ENCODE measurements at places on chromosomes 13 and 19.

DNA sequence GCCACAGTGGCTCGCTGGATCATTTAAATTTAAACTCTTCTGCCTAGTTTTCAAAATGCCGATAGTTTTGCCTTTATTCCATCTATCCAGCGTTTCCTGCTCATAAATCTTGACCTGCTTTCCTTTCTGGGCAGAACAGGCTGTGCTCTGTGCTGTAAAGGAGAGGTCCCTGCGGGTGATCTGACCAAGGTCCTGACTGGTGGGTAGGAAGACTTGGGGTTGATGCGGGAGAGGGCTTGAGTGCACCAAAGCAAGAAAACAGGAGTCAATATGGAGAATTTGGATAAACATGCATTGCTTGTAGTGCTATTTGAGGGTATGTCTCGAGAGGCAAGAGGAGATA, 533.6 kb downstream of the MYO16 start:
- no peak for DNase-seq

GRCh38 chr19:46661735-46662592, 982 bp upstream of the DACT3 start:
- DNase-seq, result peak; percentile 55

DNA sequence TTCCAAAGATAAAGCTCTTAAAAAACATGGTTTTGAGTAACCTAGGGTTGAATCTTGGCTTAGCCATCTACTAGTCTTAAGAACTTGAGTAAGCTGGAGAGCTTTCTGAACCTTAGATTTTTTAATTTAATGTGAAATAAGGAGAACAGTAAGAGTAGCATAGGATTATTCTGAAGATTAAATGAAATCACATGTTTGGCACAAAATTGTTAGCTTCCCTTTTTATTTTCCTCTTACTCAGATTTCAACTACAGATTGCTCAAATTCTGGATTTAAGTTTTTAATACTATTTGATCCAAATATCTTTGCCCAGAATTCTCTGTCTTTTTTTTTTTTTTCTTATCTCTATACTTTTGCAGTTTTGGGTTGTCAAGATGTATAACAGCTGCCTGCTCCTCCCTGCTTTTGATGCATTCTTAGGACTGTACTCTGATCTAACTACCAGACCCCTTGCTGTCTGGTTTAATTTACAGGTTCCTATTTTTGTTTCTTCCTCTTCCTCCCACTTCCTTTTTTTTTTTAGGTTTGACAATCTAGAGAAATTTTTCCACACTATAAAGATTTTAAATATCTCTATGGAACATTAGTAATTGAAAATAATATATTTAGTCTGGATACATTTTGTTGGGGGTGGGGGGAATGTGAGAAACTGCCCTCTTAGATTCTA, 12.3 kb downstream of the POMP start:
- no peak for DNase-seq

- no peak for DNase-seq
Measured at GRCh38 chr19:3020321-3020960, 8.6 kb downstream of the TLE2 start.

DNA sequence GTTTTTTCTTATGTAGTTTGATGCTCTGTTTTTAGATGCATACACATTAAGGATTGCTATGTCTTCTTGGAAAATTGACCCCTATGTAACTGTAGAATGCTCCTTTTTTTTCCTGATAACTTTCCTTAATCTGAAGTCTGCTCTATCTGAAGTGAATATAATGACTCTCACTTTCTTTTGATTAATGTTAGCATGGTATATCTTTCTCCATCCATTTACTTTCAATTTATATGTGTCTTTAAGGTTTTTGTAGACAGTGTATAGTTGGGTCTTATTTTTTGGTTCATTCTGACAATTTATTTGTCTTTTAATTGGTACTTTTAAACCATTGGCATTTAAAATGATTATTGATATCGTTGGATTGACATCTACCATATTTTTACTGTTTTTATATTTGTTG, 92.3 kb downstream of the URI1 start:
- no peak for DNase-seq

DNA sequence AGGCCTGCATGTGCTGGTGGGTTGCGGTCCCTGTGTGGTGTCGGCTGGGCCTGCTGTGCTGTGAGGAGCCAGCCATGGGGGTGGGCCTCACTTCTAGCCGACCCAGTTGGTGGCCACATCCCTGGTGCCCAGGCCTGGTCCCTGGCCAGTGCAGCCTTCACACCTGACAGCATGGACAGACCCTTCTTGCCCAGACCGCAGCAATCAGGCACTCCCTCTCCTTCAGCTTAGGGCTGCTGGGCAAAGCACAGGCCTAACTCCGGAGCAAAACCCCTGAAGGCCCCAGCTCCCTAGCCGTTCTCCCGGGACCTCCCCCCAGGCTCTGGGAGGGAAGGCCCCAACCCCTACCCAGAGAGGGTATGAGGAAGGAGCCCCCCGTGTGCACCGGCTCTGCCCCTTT, 6.6 kb upstream of the MCF2L start:
- DNase-seq, result no peak
